Posterior vena cava (tissue), 2 donors: ENCODE measurements at places on chromosomes 3 and 15. TPM values are rescaled to one million over a fixed set of nuclear protein-coding genes. Genes with fewer than 3 reads are reported as not detected.

DNA sequence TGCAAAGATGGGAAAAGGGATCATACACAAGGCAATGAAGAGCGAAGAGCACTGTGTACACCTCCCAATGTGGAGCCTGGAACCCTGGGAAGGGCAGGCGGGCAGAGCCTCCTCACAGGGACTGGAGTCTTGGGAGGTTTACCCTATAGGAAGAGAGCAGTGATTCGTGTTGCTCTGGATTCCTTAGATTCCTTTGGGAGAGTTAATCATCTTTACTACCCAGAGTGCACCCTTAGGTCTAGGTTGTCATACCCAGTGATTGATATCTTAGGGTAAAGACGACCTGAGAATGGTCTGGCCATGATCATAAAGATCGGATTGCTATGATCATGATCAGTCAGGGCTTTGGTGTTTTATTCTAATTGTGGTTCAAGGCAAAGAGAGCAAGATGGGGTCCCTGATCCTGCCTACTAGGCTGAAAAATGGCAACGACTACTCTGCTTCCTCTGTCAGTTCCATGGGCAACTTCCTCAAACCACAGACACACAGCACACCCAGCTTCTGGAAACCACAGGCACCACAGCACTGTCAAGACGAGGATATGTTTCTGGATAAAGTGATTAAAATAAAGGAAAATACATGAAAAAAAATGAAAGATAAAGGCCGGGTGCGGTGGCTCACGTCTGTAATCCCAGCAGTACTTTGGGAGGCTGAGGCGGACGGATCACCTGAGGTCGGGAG, 20.4 kb upstream of the MAP6D1 start:
- DNase-seq = no peak

- no peak for DNase-seq
Measured at GRCh38 chr15:57418635-57419034, 42.3 kb downstream of the CGNL1 start.

DNA sequence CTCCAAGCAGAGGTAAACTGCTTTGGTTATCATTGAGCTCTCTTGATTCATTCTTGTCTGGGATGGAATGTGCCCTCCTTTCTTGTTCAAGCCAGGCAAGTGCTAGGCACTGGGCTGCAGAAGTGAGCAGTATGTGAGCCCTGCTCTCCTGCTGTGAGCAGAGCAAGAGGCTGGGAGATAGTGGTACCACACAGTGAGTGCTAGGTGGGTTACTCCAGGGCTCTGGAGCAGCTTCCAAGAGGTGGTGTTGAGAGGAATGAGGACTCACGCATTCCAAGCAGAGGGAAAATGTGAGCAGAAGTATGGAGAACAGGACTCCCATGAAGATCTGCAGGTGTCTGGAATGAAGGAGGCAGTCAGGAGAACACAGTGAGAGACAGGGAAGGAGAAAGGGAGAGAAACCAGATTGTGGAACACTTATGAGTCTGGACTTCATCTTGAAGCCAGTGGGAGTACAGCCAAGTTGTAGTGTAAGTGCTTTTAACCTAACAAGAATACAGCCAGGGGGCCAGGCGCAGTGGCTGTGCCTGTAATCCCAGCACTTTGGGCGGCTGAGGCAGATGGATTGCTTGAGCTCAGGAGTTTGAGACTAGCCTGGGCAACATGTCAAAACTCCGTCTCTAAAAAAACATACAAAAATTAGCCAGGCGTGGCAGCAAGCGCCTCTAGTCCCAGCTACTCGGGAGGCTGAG, 199.9 kb upstream of the CTDSPL start:
- DNase-seq = no peak

GRCh38 chr3:31573036-31573779, 40.5 kb downstream of the STT3B start:
- DNase-seq = no peak

- no peak for DNase-seq
Measured at GRCh38 chr15:66578286-66578875, 12.6 kb upstream of the LCTL start.

- no peak for DNase-seq
Measured at GRCh38 chr3:144564011-144564410, 592.4 kb downstream of the DIPK2A start.

GRCh38 chr3:151297429-151297828, 19.1 kb upstream of the P2RY14 start:
- DNase-seq = no peak

DNA sequence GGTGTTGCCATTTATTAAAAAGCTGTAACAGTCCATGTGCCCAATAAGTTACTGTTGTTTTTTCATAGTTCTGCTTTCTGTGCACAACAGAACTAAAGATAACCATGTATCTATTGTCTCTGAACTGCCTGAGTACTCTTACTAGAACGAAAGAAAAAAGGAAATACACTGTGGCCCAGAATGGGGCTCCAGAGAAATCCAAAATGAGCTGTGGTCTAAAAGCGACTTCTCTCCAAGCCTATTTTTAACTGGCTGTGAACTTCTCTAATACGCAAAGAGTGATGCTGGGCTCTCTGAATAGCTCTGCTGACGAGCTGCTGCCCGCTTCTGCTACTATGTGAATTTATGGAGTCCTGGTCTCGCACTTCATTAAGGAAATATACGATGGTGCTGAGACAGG, 56.2 kb upstream of the LPP start:
- no peak for DNase-seq

- DNase-seq = no peak
Measured at GRCh38 chr3:55823001-55823400, 335.9 kb upstream of the WNT5A start.

DNA sequence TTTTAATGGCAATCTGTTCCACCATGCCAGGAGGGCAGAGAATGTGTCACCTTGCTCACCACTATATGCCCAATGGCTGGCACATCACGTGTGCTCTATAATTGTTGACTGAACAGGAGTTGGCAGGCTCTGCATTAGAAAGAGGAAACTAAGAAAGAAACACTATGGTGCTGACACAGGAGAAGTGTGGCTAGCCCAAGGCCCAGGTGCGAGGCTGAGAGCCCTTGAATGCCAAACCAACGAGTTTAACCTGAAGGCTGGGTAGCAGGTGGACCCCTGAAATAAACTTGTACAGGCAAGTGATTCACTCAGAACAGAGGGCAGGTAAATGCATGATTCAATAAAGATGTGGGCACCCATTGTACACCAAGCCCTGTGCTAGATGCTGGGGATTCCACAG, 2.4 kb downstream of the CHCHD4 start:
- DNase-seq = no peak

DNA sequence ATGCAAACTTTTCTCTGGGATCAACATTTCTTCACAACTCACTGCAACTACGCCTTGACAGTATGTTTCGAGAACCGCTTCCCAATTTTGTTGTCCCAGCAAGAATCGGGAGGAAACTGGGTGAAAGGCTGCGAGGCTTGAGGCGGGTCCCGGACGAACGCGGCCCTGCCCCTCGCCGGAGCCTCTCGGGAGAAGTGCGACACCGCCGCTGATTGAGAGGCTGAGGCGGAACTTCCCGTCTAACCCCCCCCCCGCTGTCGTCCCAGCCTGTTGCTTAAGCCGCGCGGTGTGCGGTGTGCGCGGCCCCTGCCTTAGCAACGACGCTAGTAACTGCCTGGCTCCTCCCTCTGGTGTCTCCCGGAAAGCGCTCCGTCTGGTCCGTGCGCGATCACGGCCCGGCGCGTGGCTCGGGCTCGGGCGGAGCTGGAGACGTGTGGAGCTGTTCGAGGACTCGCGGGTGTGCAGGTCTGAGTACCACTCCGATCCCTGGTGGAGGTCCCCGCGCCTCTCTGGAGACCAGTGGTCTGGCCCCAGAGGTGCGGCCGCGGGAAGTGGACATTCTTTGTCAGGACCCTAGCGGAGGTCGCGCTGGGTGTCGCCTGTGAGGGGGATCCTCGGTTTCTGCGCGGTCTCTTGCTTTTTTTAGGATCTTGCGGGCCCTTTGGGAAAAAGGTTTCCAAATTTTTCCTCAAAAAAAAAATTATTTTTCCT, at the start of the genes DTWD1 and FAM227B:
Gene DTWD1, plus strand, starts transcription at position 391 of the 711 bp plus-strand sequence. CDS start 4,120 bp downstream, outside the sequence.
Gene FAM227B, minus strand, starts transcription at position 161 of the 711 bp plus-strand sequence. CDS start 5,647 bp downstream, outside the sequence.
- DNase-seq = peak; percentile 99

- DNase-seq = peak; percentile 94
Measured at GRCh38 chr15:74053941-74054529, 28.3 kb downstream of the GOLGA6A start.

DNA sequence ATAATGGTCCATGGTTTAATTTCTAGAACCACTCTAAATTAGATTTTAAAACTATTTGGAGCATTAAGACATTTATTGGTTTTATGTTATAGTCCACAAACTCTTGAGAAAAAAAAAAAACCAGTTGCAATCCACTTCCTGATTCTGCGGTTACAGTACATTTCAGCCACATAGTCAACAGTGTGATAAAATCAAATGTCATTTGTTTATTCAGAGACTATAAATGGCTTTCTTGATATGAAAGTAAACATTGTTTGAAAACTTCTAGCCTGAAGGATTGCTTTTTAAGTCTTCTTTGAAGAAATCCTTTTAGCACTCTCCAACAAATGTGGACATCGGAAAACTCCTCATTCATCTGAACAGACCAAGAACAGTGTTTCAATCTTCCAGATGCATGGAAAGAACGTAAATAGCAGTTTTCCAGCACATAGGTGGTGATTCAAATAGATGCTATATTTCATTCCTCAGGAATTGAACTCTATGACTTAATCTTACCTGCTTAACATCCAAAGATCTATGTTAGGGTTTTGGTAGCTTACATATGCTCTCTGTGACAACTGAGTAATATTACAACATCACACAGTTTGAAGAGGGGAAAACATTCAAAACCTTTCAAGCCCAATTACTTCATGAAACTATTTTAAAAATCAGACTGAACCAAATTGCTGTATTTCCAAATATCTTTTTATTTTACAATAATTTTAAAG, 87.8 kb upstream of the UBE2E2 start:
- DNase-seq = no peak

DNA sequence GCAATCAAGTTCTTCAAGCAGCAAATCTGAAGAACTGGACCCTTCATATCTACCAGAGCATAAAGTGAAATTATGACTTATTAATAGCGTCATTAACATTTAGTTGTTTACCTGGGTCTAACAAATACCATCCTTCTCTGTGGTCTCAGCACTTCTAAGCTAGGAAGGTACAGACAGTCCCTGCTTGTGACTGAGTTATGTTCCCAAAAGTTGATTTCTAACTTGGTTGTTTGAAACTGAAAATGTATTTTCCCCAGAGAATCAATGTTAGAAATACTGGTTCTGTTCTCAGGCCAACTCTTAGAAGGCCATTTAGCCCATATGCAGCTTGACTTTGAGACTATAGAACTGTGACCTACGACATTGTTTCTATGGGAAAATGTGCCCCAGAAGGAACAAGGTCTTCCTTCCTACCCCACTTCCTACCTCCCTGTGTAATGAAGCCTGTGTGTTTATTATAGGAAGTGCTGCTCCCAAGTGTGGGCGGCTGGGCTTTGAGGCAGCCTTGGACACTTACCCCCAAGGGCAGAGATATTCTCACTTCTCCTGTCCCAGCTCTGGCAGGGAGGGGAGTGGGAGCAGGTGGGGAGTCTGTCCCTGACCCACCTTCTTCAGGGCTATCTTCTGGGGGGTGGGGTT, 12.2 kb upstream of the MAPK6 start:
- no peak for DNase-seq

LEKR1 gene
- total RNA-seq = 1.6 TPM

RARRES1 gene
- total RNA-seq = 446 TPM

CLRN1 gene
- total RNA-seq = not detected

IGDCC3 gene
- total RNA-seq = not detected

SKOR1 gene
- total RNA-seq = 0.76 TPM

DUOX1 gene
- total RNA-seq = 4.4 TPM

SOX14 gene
- total RNA-seq = not detected

CFAP20DC gene
- total RNA-seq = not detected

GLDN gene
- 8.1 TPM for total RNA-seq

DNAJB11 gene
- total RNA-seq = 37.0 TPM

CCR5 gene
- 2.1 TPM for total RNA-seq
